Motor neuron (in vitro differentiated cells): ENCODE measurements at places on chromosomes 11 and 22.

GRCh38 chr11:75982309-75982708, 167.3 kb downstream of the UVRAG start:
- ATAC-seq, result no peak

GRCh38 chr11:31947051-31947450, 135.9 kb upstream of the PAX6 start:
- ATAC-seq, result no peak

GRCh38 chr22:45491841-45492240, 10.8 kb upstream of the FBLN1 start:
- no peak for ATAC-seq

- no peak for ATAC-seq
These were observed 10.1 kb upstream of the OR4A15 start for GRCh38 chr11:55357560-55358184.

- no peak for ATAC-seq
These were observed 8.3 kb upstream of the SORL1 start for GRCh38 chr11:121443688-121444275.

- no peak for ATAC-seq
These were observed 35.9 kb upstream of the MMP20 start for GRCh38 chr11:102661040-102661439.

GRCh38 chr11:114135737-114136151, 76.2 kb downstream of the ZBTB16 start:
- no peak for ATAC-seq

DNA sequence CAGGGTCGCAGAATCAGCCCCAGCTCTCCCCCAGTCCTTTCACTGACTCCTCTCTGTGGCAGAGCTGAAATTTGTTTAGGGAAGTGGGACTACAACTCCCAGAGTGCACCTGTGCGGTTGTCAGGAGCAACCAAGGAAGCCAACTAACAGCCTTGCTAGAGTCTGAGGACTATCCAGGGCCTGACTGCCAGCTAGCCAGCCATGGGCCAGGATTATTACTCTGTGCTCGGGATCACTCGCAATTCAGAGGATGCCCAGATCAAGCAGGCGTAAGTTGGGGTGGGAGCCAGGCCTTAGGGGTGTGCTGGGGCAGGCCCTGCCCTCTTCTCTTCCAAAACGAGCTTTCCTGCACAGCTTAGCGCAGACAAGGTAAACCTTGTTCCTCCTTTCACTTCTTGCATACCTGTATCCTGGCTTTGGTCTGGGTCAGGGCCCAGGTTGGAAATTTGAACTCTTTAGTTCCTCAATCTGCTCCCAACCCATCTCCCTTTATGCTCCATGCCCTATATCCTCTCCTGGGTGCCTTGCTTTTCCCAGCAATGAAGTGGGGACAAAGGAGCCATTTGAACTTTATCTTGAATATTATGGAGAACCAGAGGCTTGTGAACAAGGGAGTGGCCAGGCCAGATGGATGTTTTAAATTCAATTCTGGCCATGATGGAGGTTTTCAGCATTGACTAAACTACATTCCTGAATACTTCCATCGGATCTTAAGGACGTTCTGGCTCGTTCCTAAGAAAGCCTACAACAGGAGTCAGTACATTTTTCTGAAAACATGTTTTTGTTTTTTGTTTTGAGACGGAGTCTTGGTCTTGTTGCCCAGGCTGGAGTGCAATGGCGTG, at the start of gene DNAJB13:
TSS of gene DNAJB13 (plus strand) at position 158 of the 842 bp plus-strand sequence. CDS start at position 202, 44 bp downstream.
- peak; percentile 83 for ATAC-seq

DNA sequence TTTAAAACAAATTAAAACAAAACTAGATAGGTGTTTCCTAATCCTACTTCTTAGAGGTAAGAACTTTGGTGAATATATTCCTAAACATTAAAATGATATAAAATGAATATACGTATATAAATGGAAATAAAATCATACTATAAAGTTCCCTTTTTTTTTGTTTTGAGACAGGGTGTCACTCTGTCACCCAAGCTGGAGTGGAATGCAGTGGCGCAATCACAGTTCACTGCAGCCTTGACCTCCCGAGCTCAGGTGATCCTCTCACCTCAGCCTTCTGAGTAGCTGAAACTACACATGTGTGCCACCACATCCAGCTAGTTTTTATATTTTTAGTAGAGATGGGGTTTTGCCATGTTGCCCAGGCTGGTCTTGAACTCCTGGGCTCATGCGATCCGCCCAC, 44.9 kb downstream of the NPAT start:
- no peak for ATAC-seq

DNA sequence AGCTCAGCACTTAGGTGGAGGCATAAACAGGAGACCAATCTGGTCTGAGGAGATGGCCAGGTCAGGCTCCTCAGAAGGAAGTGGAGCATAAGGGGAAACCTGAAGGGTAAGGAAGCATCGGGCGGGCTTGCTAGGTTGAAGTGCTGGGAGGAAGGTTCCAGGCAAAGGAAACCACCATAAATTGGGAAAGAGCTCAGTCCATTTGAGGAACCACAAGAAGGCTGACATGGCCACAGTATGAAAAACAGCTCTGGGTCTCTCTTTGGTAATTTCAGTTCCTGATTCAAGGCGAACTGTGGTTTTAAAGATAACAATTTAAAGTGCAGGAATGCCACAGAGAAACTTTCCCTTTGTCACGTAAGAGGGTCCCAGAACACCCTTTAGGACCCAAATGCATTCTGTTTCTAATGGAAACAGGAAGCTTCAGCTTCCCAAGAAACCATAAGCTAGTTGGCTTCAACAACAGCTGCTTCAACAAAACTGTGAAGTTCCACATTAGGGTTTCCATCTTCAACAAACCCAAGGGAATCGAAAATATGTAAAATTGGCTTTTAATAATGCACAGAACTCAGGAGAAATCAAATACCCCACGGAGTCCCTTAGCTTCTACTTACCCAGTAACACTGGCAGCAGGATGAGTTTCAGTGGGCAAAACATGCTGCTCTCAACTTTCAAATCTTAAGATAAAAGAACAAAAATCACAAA, 10.4 kb downstream of the JAML start:
- no peak for ATAC-seq

DNA sequence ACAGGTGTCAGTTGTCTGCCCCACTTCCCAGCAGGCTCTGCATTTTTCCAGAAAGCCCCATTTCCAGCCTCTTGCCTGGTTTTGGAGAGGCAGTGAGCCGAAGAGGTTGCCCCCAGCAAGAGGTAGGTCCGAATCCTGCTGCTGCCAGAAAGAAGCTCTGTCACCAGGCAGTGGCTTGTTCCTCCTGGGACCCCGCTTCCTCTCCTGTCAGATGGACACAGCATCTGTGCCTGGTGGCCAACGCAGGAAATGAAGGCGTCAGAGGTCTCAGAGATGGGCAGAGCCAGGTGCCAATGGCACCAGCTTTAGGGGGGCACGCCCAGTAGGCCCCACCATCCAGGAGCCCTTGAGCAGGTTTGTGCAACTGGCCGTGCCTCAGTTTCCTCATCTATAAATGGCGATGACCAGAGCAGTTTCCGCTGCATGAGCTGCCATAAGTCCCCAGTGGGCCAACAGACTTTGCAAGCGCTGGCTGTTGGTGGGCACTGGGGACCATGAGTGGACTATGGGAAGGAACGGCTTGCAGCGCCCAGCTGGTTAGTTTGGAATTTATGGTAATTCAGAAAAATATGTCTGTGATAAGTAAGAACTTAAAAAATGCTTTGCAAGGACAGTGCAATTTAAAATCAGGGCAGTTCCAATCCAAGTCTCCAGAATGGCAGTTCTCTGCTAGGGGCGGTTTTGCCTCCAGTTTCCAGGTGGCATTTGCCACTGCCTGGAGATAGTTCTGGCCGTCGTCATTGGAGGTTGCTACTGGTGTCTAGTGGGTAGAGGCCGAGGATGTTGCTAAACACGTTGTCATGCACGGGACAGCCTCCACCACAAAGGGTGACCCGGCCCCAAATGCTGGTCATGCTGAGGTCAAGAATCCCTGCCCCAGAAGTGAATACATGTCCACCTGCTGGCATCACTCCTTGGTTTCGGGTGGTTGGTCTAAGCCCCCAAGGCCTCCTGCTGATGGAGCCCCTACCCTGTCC, 2.3 kb upstream of the OSBPL5 start:
- no peak for ATAC-seq

DNA sequence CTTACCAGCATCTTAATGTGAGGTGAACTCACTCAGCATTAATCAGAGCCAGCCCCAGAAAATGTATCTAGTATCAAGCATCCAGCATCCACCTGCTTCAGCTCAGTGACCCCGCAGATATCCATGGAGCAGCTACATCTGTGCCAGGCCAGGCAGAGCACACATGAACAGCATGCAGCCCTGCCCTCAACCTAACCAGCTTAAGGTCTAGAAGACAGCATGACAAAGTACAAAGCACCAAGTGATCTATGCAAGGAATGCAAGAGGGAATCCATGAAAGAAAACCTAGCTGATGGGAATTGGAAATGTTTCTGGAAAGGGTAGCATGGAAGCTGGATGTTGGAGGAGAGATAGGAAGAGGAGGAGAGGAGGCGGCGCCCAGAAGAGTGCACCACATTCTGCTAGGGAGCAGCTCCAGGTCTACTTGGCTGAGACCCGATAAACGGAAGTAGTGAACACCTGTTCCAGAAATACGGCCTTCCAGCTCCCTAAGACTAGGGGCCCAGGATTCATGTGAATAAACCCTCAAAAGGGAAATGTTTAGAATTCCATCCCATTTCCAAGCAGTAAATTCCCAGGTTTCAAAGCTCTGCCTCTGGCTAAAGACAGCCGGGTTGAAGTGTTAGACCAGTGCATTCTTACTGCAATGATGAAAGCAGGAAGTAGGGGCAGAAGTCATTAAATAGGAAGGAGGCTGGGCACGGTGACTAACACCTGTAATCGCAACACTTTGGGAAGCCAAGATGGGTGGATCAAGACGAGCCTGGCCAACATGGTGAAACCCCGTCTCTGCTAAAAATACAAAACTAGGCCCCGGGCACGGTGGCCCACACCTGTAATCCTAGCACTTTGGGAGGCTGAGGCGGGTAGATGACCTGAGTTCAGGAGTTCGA, 23.5 kb upstream of the L3MBTL2 start:
- ATAC-seq, result peak; percentile 50

GRCh38 chr11:130547761-130548490, 99.5 kb downstream of the ADAMTS15 start:
- no peak for ATAC-seq

GRCh38 chr22:50621356-50621880, 6.5 kb downstream of the ARSA start:
- ATAC-seq, result peak; percentile 41

GRCh38 chr11:108635106-108635505, 29.8 kb upstream of the DDX10 start:
- no peak for ATAC-seq

GRCh38 chr11:43852057-43852636, 28.5 kb upstream of the ALKBH3 start:
- peak; percentile 88 for ATAC-seq

- no peak for ATAC-seq
These were observed 40.2 kb downstream of the SCGB1A1 start for GRCh38 chr11:62459080-62459479.

GRCh38 chr11:76623171-76623883, 47.2 kb downstream of the LRRC32 start:
- ATAC-seq, result peak; percentile 49

DNA sequence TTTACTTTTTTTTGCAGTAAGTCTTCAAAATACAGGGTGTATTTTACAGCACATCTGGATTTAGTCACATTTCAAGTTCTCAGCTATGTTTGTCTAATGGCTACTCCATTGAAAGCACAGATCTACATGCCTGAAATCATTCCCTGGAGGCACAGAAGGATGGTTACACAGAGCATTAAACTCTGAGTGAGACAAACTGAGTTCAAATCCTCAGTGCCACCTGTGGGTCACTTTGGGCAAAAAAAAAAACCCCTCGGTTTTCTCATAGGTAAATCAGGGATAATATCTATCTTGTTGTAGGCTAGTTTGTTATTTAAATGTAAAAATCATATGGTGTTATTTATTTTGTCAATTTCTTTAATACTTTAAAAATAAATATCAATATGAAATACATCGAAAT, 7.7 kb downstream of the ANKRD49 start:
- no peak for ATAC-seq

GRCh38 chr11:112795142-112795815, 165.9 kb upstream of the NCAM1 start:
- ATAC-seq, result no peak

GRCh38 chr11:24155792-24156191, 341.1 kb upstream of the LUZP2 start:
- ATAC-seq, result no peak

DNA sequence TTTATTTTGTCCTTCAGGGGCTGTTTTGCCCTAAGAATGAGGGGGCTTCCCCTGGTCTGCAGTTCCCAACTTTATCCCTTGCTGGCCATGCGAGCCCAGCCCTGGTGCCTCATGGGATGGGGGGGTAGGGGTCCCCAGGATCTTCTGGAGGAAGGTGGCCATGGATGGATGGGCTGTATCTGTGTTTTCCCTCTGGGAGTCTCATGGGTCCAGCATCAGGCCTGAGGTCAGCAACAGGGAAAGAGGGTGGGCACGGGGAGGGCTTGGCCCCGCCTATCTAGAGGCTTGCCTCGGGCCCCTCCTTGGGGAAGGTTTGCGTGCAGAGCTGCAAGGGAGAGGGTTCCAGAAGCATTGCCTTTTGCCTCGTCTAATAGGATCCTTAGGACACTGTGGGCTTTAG, 10.8 kb upstream of the ADORA2A start:
- no peak for ATAC-seq

- ATAC-seq, result no peak
These were observed 14.8 kb downstream of the FRMD8 start for GRCh38 chr11:65401073-65401802.

DNA sequence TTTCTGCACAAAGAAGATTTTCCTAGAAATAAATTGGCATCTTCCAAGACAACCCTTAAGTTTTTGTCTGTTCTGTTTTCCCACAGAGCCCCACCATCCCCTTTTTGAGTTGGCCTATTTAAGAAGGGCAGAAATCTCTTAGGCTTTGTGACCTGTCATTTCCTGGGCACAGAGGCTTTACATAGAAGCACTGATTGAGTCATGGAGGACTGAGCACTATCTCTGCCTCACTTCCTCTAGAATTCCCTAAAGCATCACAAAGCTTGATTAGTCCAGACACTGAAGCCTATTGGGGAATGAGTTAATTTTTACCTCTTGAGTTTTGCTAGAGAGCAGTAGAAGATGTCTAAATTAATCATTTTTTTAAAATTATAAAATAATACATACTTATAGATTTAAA, 25.4 kb downstream of the TRIM44 start:
- no peak for ATAC-seq

- ATAC-seq, result no peak
These were observed 32.7 kb upstream of the GLYATL1B start for GRCh38 chr11:59053387-59053786.

DNA sequence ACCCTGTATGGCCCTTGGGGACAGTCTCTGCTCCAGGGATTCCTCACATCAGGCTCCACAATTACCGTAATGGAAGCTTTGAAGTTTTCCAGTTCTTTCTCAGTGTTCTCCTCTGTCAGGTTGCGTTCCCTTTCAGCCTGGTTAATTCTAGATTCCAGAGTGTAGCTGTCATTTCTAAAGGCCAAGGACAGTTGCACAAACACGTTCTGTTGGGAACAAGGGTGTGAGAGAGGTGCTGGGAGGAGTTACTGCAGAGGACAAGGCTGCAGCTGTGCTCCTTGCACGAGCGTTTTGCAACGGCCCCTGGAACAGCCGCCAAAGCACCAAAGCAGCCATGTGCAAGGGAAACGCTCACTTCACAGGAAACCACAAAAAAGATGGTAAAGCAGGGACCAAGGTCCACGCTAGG, 35.9 kb upstream of the LYVE1 start:
- no peak for ATAC-seq

- ATAC-seq, result peak; percentile 86
These were observed 82.3 kb downstream of the RCN1 start for GRCh38 chr11:32172848-32173834.
